Right lobe of liver (tissue), 6 donors: ENCODE measurements at places on chromosomes 16 and 17. TPM values are rescaled to one million over a fixed set of nuclear protein-coding genes. Genes with fewer than 3 reads are reported as not detected.

- DNase-seq, result no peak
These were observed 32.4 kb downstream of the RNF43 start for GRCh38 chr17:58384897-58385296.

DNA sequence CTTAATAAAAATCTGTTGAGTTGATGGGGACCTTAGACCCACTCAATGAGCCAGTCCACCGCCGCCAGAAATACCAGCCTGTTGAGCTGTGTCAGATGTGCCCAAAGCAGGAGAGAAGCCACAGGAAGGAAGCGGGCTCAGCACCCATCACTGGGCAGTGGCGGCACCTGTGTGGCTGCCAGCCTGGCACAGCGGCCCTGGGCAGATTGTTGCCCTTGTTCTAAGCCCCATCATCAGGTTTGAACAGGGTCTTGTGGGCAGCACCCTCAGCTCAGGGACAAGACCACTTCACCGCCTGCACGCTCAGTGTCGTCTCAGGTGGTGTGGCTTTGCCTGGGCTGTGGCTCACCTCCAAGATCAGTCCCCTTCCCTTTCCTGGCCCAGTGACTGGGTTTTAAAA, 9.3 kb downstream of the ENDOV start:
- DNase-seq, result no peak

DNA sequence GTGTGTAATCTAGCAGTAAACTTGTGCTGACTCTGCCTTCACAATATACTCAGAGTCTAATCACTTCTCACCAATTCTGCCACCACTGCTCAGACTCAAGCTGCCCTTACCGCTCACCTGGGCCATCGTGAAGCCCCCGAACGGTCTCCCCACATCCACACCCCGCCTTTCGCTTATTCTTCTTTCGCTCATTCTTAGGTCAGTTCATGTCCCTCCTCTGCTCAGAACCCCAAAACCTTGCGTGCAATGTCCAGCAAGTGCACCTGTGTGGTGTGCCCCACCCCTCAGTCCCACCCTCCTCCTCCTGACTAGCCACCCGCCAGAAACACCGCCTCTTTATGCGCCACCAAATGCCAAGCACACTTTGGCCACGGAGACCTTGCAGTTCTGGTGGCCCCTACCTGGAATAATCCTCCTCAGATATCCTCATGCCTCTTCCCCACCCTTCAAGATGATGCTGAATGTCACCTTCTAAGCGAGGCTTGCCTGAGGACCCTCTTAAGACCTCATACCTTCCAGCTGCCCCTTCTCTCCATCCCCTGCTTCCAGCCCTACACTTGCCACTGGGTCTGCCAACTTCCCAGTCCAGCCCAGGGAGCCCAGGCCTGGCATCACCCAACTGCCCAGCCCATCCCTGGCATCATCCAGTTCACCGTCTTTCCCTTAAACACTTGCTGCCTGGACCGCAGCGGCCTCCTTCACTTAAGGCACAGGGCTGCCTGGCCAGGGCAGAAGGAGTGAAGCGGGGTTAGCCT, 34.3 kb upstream of the RBFOX3 start:
- DNase-seq, result no peak

Gene KCNJ18
- not detected for total RNA-seq

GRCh38 chr16:68969338-68969737, 126.0 kb downstream of the TANGO6 start:
- no peak for DNase-seq

DNA sequence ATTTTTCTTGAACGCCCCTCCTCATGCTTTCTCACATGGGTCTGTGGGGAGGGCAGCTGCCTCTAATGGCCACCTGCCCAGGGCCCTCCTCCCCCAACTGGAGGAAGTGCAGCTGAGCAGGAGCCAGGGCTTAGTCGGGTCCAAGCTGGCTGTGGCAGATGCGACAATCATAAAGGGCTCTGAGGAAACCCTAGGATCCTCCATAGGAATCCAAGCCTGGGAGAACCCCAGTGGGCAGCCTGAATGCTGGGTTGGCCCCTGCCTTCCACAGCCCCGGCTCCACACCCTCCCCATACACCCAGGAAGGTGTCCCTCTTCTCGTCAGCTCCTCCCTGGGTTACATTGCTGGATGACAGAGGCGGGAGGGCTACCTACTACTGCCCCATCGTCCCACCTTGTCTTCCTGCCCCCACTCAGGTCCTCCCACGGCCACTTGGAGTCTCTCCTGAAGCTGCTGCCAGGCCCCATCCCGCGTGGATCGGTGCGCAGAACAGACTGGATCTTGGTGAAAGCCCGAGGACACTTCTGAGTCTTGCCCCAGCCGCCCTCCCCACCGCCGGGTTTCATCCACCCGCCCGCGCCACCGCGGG, 15.6 kb upstream of the CBFB start:
- DNase-seq, result no peak

DNA sequence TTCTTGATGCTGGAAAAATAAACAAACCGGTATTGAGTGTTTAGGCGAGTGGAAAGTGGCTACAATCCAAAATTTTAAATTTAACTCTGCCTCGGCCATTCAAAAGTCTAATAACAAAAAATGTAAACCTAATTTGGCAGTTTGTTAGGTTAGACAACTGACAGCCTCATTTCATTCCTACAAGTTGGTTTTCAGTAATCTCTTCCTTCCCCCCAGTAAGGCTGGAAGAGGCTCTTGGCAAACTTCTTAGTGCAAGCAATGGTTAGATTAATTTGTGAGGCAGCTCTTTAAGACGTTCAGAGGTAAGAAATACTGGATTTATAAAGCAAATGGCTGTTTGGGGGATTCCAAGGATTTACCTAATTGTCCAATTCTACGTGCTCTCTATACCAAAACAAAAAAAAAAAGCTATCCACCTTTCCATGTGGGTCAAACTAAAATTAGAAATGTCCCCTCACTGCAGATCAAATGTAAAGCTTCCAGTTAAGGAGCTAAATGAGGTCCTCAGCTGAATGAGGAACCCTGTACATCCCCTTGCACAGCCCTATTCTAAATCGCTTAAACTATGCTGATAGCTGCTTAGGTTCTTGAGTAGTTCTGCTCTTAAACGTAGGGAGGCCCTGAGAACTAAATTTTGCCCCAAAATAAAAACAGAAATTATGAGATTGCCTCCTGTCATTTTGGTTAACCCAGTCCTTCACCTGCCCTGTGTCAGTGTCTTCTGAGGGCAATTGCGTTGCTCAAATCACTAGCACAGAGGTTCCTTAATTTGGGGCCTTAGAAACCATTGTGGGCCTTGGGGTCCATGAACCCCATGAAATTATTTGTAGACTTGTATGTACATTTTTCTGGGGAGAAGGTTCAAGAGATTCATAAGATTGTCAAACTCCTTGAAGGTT, 2.9 kb downstream of the HEXIM1 start:
- DNase-seq, result no peak

DNA sequence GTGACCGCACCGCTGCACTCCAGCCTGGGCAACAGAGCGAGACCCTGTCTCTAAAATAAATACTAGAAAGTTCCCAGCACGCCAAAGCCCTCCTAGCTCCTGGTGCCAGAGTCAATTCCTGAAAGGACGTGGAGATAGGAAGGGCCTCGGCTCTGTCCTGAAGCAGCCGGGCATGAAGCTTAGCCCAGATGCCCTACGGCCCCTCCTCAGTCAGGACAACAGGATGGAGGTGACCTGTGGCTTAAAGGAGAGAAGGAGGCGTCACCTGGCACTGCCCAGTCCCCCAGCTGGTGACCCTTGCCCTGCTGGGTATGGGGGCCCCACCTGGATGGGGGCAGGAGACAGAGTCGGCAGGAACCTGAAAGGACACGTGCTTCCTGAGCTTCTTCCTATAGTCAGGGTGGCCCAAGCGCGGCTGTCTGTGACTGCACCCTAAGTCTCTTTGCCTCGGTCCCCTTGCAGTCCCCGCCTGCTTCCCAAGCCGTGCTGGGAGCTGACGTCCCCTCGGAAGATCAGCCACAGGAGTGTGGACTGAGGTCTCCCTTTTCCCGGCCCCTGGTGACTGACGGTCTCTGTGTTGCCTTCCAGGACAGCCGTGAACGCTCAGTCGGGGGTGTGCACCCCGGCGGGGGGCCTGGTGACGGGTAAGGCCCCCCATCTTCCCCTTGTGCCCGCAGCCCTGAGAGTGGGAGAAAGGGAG, 14.9 kb upstream of the RNF213 start:
- DNase-seq, result no peak

- DNase-seq, result no peak
These were observed 384.9 kb downstream of the GRIN2A start for GRCh38 chr16:9797306-9797705.

Gene RHBDL1
- total RNA-seq, result 0.56 TPM

Gene NPB
- 1.3 TPM for total RNA-seq

DNA sequence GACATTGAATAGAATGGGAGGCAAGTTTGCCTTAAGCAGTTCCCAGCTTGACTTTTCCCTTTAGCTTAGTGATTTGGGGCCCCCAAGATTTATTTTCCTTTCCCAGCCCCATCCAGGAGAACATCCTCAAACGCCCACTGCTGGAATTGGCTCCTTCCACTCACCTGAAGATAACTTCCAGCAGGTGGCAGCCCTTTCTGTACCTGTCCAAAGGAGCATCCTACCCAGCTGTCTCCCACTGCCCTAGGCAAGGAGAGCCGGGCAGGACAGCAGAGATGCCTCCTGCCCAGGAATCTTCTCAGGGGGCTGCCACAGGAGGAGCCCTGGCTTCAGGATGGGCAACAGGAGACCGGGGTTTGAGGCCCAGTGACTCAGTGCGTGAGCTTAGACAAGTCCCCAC, 6.4 kb downstream of the CACNG5 start:
- no peak for DNase-seq

- peak; percentile 79 for DNase-seq
These were observed 782 bp downstream of the FAM83G start for GRCh38 chr17:19003543-19004420.
